ENCODE measurements at places on chromosomes 3 and 15.

DNA sequence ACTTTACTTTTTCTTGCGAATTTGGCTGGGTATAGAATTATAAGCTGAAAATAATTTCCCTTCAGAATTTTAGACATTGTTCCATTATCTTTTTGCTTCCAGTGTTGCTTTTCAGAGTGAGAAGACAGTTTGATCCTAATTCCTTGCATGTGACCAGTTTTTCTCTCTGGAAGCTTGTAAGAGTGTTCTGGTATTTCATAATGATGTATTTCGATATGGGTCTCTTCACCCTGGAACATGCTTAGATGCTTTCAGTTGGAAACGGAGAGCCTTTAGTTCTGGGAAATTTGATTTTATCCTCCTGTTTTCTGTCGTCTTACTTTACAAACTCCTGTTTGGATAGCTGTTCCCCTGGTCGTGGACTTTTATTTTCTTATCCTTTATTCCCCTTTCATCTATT lies 13.9 kb downstream of the ALPK3 start:
- DNase-seq = no peak
- H3K27ac ChIP-seq = no peak overlapping the region
- peaks cover 11% of the 10 kb centered on the region for H3K27me3 ChIP-seq

- peaks cover 63% of the 10 kb centered on the region for H3K4me1 ChIP-seq
- no peak for DNase-seq
- no peak overlapping the region for H3K4me3 ChIP-seq
- peaks cover 1% of the 10 kb centered on the region for H3K27me3 ChIP-seq
- H3K27ac ChIP-seq = no peak overlapping the region
These were observed 2.2 kb upstream of the TRAK1 start for GRCh38 chr3:42088803-42089530.

DNA sequence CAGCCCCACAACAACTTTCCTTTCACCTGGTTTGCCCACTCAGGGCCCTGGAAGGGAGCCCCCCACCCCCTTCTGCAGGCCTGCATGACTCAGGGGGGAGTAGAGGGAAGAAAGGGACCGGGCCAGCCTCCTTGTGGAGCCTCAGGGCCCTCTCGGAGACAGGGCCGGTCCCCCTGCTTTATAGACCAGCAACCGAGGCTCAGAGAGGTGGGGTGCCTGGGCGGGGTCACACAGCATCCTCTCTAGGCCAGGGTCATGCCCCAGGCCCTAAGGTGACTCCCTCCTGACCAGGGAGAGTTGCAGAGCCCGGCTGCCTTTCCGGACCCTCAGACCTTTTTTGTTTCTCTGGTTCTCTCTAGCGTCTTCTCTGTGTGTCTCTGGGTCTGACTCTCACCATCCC lies 211.3 kb downstream of the TBC1D2B start:
- H3K4me3 ChIP-seq = no peak overlapping the region
- H3K27ac ChIP-seq = no peak overlapping the region
- DNase-seq = no peak
- peaks cover 18% of the 10 kb centered on the region for H3K27me3 ChIP-seq
- H3K4me1 ChIP-seq = peaks cover 18% of the 10 kb centered on the region

DNA sequence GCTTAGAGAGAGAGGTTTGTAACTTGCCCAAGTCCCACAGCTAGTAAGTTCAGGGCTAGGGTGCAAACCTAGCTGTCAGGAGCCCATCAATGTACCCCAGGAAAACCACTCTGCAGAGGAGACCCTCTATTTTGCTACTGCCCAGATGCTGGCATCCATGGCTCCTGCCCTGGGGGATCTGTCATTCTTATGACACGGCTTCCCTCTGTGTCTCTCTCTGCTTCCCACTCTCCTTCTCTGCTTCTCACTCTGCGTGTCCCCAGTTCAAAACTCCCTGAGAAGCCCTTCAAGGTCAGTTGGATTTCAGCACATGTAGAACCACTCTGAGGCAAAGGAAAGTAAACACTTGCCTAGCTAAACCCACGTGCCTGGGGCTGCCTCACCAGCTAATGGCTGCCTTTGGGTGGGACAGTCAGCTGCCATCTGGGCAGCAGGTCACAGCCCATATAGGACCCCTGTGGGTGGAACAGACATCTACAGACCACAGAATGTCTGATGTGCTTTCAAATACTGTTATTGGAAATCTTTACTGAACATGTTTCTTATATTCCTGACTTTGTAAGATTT lies 29.4 kb upstream of the SLCO2A1 start:
- no peaks in the 10 kb centered on the region for H3K36me3 ChIP-seq
- H3K4me1 ChIP-seq = peaks cover 15% of the 10 kb centered on the region
- no peak overlapping the region for H3K4me3 ChIP-seq
- peaks cover 12% of the 10 kb centered on the region for H3K27me3 ChIP-seq
- H3K27ac ChIP-seq = no peak overlapping the region
